ENCODE measurements at places on chromosomes 1 and 21.

DNA sequence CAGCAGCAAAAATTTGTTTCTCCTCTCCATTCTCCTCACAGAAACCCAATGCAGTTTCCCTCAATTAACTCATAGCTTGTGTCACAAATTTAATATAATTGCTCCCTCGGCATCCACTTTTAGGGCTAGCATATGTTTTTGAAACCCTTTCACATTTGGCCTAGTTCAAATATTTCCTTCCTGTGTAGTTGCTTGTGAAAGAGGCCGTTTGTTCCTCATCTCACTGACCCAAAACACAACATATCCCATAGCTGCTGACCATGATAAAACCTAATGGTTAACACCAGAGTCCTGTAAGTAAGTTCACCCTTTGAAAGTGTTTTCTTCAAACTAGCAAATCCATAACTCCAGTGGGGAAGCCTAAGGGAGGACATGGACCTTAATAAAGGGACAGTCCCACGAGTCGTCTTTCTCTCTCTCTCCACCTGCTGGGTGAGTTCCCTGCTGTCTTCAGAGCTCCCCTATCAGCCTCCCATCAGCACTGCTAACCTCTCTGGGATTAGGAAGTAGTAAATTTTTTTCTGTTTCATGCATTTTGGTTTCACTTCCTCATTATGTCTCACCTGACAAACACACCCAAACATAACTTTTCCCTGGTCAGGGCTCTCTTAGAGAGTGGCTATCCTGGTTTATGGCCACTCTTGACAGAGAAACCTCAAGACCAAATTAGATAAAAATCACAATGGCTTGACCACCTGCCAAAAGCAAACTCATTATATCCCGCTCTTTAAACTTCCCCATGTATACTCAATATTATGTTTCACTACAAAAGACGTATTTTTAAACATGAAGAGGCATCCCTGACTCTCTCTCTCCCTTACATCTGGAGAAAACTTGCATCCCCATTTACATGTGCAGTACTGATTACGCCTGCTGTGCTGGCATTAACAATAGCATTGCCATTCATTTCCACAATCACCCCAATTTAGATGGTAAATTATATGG, 177.7 kb upstream of the HP1BP3 start:
- no peak for DNase-seq

GRCh38 chr1:220769205-220769604, 17.5 kb upstream of the MTARC1 start:
- DNase-seq = no peak

DNA sequence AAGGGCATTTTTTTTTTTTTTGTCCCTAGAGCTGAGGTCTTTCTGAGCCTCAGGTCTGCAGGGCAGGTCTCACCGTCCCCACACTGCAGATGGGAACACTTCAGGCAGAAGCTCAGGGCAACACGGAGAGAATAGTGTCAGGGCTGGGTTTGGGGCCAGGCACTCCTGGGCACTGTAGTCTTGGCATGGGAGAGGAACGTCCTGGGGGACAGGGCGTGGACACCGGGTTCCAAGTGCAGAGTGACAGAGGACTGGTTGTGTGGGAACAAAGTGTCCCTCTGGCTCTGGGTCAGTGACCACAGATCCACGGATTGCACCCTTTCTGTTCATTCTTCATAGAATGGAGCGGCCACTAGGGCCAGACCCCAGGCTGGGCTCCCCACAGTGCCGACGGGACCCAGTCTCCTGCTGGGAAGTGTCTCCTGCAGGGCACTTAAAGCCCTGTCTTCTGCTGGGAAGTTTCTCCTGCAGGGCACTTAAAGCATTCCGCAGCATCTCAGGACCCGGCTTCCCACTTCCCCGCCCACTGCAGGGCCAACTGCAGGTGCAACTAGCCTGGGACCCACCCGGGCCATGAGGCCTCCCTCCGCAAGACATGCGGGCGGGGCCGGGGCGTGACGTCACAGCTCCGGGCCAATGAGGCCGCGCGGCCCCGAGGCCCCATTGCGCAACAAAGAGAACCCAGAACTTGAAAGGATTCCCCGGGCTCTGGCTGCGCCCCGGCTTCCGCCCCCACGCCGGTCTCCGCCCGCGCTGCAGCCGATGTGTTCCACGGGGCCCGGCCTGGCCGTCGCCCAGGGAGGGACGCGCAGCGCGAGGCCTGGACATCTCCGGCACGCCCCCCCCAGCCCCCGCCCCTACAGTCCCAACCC, 1.2 kb downstream of the GPR153 start:
- DNase-seq = peak; percentile 66

DNA sequence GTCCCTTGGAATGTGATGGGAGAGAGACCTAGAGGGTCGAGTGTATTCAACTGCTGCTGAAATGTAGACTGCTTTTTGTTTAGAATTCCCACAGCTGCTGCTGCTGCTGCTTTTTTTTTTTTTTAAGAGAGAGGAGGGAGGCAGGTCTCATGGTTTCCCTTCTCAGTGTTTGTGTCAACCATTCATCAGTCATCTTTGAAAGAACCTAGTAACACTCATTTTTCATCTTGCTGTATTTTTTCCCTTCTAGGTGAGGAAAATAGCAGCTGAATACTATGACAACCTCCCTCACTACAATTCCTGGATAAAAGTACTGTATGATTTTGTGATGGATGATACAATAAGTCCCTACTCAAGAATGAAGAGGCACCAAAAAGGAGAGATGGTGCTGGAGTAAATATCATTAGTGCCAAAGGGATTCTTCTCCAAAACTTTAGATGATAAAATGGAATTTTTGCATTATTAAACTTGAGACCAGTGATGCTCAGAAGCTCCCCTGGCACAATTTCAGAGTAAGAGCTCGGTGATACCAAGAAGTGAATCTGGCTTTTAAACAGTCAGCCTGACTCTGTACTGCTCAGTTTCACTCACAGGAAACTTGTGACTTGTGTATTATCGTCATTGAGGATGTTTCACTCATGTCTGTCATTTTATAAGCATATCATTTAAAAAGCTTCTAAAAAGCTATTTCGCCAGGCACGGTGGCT, 9.2 kb downstream of the DEGS1 start:
- DNase-seq = no peak

DNA sequence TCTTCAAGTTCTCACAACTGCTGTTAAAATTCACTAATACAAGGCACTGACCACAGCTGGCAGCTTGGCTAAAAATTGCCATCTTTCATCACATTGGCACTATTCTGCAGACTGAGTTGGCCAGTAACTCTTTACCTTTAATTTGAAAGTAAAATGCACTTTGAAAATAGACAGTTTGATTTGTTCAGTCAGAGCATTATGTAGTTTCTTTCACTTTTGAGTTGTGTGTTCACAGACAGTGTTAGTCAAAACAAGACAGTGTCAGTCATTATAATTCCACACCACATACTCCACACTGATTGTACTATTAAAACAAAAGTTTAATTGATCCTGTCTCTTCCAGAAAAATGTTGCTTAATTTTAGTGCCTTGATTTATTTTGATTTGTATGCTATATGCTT, 160.7 kb downstream of the SDCCAG8 start:
- no peak for DNase-seq

DNA sequence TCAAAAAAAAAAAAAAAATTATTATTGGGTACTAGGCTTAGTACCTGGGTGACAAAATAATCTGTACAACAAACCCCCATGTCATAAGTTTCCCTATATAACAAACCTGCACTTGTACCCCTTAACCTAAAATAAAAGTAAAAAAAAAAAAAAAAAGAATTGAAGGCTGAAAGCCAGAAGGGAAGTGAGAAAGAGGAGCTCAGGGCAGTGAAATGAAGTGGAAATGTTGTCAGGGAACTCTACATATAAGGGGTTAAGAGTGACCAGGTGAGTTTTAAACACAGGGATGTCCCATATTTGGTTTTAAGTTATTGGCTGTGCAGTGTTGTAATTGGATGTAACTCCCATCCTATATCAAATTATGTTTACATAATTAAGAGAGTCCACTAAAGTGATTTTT, 85.7 kb upstream of the ABCD3 start:
- DNase-seq = no peak

DNA sequence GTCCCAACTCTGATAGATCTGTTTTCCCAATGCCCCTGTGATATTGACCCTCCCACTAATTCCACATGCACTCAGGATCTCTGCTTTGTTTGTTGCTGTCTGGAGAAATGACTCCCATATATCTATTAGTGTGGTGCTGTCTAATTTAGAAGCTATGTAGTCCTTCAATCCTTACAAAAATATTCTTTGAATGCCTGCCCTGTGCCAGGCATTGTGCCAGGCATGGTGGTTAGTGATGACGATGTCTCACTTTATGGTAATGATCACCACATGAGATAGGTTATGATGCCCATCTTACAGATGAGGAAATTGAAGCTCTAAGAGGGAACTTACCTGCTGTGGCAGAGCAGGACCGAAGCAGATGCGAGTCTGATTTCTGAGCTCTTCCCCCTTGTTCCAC, 12.9 kb downstream of the MYOG start:
- no peak for DNase-seq

DNA sequence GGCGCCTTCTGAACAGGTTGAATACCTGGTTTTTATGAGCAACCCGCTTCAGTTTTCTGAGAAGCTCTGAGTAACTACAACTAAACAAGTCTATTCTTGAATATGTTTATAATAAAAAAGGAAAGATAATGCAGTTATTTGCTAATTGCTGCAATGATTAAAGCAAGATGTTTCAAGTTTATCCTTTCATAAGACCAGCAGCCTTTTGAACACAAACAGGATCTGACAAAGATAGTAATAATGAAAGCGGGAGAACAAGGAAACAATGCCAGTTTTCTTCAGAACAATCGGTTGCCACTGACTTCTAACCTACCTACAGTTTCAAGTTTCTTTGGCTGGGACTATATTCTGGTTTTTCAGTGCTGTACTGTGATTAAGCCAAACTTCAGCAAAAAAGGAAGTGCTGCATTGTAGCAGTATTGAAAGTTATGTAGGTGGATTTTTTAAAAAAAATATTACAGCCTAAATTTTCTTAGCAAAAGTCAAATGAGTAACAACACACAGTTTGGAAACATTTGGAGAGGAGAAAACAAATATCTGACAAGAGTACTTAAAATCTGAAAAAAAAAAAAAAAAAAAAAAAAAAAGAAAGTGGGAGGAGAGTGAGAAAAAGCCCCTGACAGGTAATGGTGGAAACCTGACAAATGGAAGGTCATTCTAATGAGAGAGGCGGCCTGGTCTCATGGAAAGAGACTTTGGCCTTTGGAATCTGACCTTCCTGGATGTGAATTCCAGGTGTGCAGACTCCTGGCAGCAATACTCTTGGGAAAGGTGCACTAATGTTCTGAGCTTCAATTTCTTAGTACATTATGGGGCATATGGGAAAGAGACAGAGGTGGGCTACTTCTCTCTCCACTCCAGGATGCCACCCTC, 11.4 kb downstream of the KCNJ15 start:
- DNase-seq = no peak

- peak; percentile 20 for DNase-seq
Measured at GRCh38 chr1:234065794-234066447, 161.4 kb downstream of the SLC35F3 start.

- no peak for DNase-seq
Measured at GRCh38 chr1:19725606-19726005, 60.9 kb downstream of the HTR6 start.

DNA sequence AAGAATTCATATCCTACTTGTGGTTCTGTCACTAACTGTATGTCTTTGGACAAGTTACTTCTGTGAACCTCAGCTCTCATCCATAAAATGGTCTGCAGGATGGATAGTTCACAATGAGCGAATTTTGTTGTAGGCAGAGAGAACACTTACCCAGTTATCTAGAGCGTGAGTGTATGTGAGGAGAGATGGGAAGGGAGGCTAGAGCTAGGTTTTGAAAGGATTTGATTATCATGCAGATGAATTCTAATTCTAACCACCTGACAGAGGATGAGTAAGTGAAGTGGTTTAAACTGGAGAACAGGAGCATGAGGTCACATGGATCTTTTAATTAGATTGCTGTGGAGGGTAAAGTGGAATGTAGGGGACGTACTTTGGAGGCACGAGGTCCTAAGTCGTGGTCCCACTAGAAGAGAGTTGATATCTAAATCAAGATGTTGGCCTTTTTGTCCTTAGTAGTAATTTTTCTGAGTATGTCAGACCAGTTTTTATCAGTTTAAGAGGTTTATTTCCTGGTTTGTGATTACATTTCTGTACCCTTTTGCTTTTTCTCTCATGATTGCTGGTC, 5.0 kb downstream of the SUCO start:
- DNase-seq = no peak

DNA sequence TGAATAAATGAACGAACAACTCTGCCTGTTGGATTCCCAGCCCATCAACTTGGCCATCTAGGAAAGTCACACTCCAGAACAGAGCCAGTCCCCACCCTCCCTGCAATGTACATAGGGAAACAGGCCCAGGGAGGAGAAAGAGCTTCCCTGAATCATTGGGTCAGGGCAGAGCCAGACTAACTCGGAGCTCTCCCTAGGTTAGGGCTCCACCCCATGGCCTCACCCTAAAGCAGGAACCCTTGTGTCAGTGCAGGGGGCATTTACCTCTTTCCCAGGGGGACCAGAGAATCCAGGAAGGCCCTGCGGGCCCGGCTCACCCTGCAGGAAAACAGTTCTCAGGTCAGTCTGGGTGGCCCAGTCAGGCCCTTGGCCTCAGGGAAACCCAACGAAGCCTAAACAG, 11.6 kb downstream of the COL9A2 start:
- DNase-seq = no peak

DNA sequence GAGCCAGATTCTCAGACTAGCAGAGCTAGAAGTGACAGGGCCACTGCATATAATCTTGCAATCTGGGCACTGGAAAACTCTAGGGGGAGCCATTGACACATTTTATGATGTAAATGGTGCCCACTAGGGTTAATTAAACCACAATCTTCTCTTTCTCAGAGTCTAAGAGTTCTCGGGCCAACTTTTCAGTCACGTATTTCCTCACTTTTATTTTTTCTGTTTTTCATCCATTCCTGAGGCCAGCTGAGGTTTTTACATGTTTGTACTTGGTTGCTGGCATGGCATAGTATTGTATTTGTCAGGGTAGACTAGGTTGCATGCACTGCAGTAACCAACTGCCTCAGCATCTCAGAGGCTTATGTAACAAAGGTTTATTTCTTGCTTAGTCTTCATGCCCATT, 138.2 kb downstream of the ZNF326 start:
- DNase-seq = peak; percentile 34

GRCh38 chr1:3270403-3271245, 183.8 kb upstream of the ARHGEF16 start:
- no peak for DNase-seq

DNA sequence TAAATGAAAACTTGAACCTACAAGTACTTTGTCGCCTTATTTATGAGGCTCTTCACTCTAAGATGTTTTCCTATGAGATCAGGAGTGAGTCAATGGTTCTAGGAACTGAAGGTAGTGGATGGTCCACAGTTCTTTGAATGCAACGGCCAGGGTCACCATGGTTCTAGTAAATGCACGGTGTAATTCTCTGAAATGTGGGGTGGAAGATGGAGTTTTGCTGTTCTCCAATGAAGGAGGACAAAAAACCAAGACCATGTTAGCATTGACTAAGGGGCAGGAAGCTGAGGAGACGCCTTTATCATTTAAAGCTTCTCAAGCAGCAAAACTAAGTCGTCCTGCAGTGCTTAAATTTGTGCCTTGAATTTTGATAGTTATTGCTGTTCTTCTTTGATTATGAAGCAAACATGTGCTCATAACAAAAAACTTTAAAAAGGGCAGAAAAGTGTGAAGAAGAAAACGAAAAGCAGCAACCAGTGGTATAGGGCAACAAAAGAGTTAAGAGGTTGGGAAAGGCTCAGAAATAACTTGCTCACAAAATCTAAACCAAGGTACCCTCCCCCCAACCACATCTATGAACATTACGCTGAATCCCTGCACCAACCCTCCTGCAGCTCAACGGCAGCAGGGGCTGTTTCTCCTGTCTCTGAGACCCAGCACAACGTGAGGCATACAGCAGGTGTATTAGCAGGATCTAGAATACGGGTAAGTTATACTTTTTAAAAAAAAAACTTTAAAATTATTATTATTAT, 85.0 kb downstream of the MRPL37 start:
- no peak for DNase-seq

GRCh38 chr1:2961081-2961480, 60.2 kb upstream of the ACTRT2 start:
- no peak for DNase-seq

Data from NCI-H1436 (cell line).